Naive thymus-derived CD8-positive, alpha-beta T cell (primary cell): ENCODE measurements at places on chromosomes 13 and 19. TPM values are rescaled to one million over a fixed set of nuclear protein-coding genes. Genes with fewer than 3 reads are reported as not detected.

DNA sequence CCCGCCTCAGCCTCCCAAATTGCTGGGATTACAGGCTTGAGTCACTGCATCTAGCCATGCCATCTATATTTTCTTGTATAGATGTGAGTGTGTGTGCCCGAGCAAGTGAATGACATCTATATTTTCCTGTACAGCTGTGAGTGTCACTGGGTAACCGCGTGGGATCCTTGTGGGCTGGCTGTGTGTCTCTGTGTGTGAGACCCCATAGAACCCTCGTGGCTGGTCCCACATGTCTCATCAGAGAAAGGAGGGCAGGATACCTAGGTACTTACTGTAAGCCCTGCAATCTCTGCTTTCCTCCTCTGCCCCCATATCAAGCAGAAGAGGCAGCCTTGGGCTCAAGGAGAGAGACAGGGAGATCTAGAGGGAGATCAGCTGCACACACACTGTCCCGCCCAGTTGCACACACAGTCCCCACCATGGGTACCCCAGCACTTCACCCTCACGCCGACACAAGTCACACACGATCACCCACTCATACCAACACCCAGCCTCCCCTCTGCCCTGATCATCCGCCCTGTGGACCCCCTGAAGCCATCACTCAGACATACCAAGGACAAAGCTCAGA lies 655 bp downstream of the DENND1C start:
- H3K4me1 ChIP-seq = peaks cover 45% of the 10 kb centered on the region
- DNase-seq = no peak
- H3K36me3 ChIP-seq = no peaks in the 10 kb centered on the region
- H3K27me3 ChIP-seq = no peaks in the 10 kb centered on the region
- H3K4me3 ChIP-seq = peak overlapping the region; percentile 98

GRCh38 chr13:64423467-64423866 lies 2806.7 kb downstream of the PCDH9 start:
- no peaks in the 10 kb centered on the region for H3K36me3 ChIP-seq
- H3K4me3 ChIP-seq = no peak overlapping the region

GRCh38 chr19:47112166-47112996 lies 1.2 kb downstream of the ZC3H4 start:
- peak overlapping the region; percentile 98 for H3K4me3 ChIP-seq
- H3K4me1 ChIP-seq = peaks cover 47% of the 10 kb centered on the region
- DNase-seq = peak; percentile 88

Gene SPACA7
- not detected for total RNA-seq

Gene FFAR3
- not detected for total RNA-seq
